SW480 (cell line): ENCODE measurements at places on chromosomes 12 and 14.

GRCh38 chr12:90543841-90544240, 411.1 kb downstream of the CCER1 start:
- DNase-seq, result no peak

DNA sequence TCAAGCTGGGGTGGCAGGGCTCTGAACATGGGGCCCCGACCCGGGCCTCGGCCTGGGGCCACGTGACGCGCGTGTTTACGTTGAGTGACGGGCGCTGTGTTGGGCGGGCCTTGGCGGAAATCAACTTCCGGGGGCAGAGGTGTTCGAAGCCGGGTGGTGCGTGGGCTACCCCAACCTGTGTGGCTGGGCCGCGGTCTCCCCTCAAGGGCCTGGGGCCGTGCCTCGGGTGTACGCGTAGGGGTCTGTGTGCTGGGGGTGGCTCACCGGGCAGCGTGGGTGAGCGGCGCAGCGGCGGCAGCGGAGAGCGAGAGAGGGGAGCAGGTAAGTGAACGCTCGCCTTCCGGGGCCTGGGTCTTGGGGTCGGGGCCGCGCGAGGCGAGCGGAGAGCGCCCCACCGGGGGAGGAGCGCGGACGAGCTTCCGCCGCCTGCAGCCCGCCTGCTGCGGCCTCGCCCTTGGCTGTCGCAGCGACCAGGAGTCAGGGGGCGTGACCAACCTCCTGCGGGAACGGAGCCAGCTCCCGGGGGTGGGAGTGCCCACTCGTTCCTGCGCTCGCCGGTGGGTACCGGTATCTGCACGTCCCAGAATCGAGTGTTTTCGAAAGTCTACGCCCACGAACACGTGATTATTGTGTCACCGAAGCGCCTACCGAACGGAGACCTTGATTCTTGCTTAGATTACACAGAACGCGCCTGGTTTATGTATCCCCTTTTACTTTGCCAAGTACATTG, at the start of gene CCDC91:
CCDC91 (plus strand) TSS at position 136 of the 730 bp plus-strand sequence. CDS start 66,760 bp downstream, outside the sequence.
- peak; percentile 85 for DNase-seq

- DNase-seq, result no peak
Observed at GRCh38 chr14:74866708-74867389, 9.1 kb downstream of the PROX2 start.

DNA sequence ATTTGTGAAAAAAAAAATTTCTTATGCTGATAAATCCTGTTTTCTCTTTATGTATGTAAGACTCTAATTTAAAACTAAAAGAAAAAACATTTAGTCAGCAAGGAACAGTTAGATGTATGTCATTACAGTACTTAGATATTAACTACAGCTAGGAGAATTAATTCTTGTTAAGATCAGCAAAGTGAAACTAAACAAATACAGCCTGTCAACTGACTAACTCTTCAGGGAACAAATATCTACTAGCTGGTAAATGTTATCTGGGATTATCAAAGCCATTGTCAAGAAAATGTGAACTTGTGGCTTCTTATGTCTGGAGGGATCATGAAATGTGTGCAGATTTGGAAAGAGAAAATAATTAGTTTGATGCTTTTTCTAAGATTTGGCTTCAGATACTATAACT, 27.5 kb downstream of the MGAT4C start:
- no peak for DNase-seq

GRCh38 chr14:68894802-68895703, 84.0 kb downstream of the ACTN1 start:
- DNase-seq, result no peak

DNA sequence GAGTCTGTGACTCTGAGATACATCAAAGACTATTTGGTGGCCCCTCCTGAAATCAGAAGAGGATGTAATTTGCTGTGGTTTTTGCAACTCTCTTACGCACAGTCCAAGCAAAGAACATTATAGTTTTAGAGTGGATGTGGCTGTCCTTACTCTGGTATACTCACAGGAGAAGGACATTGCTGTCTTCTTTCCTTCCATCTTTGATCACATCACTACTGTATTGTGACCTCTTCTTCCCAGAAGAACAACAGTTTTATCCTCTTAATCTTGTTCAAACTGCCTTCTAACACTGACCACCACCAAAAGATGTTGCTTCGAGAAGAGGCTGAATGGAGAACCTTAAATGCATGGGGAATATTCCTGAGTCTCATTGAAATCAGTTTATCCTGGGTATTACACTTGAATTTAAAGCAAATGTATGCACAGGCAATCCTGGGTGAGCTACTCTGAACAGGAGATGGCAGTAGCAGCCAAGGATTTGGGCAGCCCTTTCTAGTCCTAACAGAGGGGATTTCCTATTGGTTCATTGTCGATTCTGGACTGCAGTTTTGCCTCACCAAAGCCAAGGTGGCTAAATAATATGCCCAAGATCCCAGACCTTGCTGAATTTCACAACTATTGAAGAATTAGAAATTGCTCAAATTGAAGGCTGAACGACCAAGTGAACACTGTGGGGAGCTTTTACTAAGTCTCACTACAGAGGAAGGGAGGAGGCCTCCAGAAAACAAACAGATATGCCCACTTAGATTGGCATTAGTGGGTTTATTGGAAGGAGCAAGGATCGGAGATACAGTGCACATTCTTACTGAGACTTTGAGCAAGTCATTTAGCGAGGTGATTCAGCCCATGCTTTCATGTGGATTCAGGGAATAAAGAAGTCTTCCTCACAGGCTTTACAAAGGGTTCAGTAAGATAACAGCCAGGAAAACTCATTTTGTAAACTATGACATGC, 282.8 kb downstream of the PAWR start:
- DNase-seq, result peak; percentile 34

GRCh38 chr12:116876151-116876869, 4.9 kb downstream of the HRK start:
- DNase-seq, result no peak

GRCh38 chr12:32273712-32274111, 125.6 kb upstream of the FGD4 start:
- no peak for DNase-seq

GRCh38 chr12:95474660-95474958, 657 bp downstream of the METAP2 start:
- no peak for DNase-seq

- DNase-seq, result no peak
Observed at GRCh38 chr12:1806301-1807086, 13.9 kb upstream of the LRTM2 start.
